Activated CD4-positive, alpha-beta T cell treated with anti-CD3 and anti-CD28 coated beads, Interleukin-2, amount 50 U/mL, for 16 hours (primary cell): ENCODE measurements at places on chromosomes 4 and X.

DNA sequence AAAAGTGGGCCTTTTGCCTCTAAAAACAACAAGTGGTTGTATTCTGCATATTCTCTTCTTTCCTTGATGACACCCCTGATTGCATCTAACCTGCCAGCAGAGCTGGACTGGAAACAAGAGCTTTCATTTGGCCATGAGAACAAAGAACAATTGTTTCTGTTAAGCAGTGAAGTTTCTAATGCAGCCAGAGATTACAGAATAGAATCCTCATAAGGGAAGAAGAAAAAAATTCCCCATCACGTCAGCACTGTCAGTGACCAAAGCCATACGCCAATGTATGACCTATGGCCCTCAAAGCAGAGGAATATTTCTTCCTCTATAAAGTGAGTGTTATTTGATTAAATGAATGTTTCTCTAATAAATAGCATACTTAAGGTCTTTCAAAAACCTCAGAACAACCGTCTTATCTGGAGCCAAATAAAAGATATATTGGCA is 529.1 kb upstream of the INTU start:
- DNase-seq, result no peak

GRCh38 chr4:37590016-37590415 is 96.2 kb downstream of the RELL1 start:
- DNase-seq, result no peak

- no peak for DNase-seq
These were observed 7.5 kb downstream of the APEX2 start for GRCh38 chrX:55007656-55008055.

DNA sequence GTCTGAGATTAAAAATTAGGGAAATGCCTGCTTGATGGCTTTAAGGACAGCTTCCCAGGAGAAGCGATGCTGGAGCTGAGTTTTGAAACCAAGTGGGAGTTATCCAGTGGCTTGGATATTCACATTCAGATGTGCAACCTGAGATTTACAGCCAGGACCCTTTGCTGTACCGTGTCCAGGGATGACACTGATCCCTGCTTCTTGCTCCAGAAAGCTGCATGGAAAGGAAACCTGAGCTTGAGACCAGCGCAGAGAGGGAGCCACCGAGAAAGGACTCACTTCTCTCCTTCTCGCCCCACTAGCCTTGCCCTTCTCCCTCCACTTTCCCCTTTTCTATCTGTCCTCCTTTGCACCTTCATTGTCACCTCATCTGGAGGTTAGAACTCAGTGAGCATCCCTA is 254.5 kb upstream of the PPARGC1A start:
- DNase-seq, result no peak

DNA sequence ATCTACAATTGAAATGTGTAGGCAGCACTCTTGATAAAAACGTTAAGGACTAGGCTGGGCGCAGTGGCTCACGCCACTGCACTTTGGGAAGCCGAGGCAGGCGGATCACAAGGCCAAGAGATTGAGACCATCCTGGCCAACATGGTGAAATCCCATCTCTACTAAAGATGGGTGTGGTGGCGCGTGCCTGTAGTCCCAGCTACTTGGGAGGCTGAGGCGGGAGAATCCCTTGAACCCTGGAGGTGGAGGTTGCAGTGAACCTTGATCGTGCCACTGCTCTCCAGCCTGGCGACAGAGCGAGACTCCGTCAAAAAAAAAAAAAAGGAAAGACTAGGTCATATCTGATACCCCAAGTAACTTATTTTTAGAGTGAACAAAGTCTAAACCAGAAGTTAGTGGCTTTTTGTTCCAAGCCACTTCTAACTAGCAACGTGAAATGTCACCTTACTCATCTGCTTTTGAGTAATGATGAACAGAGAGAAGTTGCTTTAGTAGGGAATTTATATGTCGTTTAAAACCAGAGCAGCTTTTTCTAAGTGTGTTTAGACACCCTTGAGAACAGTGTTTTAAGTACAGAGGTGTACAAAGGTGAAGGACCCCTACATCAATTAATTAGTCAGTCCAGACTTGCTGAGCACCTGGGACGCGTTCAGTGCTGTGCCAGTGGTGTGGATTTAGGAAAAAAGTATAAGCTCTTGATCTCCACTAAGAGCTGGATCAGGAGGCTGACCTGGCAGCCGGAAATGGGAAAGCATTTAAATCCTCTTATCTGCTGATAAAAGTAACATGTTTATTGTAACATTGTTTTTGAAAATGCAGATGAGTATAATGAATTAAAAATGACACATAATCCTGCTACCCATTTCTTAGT is 23.5 kb downstream of the SPRY1 start:
- peak; percentile 27 for DNase-seq

DNA sequence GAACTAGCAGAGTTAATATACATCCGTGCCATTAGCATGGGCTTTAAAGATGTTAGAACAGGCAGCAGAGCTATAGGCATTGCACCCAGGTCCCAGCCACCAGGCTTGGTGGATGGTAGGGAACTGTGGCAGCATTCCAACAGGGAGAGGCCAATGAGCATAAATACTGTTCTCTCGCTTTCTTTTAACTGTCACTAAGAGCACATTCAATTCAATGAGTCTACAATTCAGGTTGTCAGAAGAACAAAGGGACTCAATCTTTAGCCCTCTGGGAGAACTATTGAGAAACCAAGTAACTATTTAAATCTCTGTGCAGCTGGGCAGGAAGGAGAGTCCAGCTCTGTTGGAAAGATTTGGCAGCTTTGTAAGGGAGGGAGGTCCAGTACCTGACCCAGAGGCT is 165.6 kb downstream of the CHIC1 start:
- DNase-seq, result no peak

DNA sequence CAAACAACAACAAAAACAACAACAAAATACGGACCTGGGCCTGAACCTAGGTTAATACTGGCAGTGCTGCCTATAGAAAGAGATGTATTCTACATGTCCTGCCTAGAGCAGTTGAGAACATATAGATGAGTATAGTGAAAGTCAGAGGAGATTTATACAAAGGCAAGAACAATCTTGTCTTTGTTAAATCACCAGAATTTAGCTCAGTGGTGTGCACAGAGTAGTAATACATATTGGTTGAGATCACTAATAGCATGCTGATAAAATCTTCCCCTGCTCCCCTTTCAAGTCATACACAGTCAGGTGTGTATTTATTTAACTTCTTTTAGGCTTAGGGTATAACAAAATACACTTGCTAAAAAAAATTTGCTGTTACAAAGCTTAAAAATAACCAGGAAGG is 247.8 kb downstream of the ADGRL3 start:
- no peak for DNase-seq

- no peak for DNase-seq
These were observed 35.9 kb downstream of the C4orf50 start for GRCh38 chr4:5982156-5982973.

DNA sequence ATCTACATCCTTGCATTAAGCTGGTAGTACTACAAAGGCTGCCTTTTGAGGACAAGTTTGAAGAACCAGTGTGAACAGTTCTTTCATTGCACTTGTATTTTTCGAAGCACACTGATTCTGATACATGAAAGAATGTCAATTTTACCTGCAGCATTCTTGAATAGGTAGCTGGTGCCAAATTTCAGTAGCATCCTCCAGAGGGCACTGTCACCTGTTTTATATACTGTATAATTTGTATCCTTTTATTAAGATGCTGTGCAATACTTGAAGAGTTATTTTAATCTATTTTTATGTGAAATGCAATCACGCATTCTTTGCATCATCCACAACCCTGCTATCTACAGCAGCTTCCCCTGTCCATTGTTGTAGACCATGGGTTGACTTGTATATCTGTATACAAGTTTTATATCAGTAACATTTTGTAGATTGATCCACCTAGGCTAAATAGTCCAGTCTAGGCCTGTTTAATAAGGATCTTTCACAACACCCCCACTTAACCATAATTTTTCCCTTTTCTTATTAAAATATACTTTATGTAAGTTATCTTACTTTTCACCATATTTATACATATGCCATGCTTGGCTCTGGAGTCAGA is 325.7 kb downstream of the PCDH7 start:
- no peak for DNase-seq

- no peak for DNase-seq
These were observed 11.1 kb upstream of the GPM6A start for GRCh38 chr4:175823015-175823742.

DNA sequence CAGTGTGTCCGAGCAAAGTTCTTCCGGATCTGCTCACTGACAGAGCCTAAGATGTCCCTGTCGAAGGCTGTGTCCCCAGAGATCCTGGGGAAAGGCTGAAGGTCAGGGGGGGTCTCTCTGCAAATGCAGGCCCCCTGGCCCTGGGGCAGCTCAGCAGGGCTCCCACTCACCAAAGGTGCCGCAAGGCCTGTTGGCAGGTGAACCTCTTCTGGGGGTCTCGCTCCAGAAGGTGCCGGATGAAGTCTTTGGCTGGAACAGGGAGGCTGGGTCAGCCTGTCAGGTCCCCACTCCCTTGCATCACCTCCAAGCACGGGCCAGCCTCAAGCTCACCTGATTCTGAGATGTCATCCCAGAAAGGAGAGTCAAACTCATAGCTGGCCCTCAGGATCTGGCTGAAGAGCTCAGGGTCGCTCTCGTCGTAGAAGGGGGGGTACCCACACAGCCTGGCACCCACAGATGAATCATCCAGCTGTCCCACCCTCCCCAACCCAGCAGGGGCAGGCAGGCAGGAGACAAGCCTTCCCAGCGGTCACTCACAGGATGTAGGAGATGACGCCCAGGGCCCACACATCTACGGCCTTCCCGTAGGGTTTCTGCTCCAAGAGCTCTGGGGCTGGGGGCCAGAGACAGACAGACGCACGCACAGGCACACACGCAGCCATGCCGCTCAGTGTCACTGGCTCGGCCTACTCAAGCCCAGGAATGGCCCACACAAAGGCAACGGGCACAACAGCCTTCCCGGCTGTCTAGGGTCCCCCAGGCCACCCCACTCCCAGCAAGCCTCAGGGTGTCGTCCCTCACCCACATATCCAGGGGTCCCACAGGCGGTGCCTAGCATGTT is 2.6 kb downstream of the PNCK start:
- no peak for DNase-seq

- DNase-seq, result no peak
These were observed 6.4 kb upstream of the PHEX start for GRCh38 chrX:22025751-22026150.

DNA sequence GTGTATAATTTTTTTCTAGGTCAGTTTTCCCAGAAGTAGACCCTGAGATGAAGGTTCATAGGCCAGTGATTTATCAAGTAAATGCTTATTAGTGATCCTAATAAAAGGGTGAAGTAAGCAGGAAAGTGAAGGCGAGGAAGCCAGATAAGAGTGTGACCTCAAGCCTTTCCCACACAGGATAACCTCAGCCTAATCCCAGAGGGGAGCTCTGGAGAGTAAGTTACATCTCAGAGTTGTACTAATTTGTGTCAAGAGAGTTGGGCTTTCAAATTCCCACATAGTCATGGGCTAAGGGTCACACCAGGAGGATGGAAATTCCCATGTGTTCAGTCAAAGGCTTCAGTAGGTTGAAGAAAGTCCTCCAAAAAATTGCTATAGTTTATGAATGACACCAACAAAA is 191.4 kb downstream of the ADGRA3 start:
- no peak for DNase-seq

DNA sequence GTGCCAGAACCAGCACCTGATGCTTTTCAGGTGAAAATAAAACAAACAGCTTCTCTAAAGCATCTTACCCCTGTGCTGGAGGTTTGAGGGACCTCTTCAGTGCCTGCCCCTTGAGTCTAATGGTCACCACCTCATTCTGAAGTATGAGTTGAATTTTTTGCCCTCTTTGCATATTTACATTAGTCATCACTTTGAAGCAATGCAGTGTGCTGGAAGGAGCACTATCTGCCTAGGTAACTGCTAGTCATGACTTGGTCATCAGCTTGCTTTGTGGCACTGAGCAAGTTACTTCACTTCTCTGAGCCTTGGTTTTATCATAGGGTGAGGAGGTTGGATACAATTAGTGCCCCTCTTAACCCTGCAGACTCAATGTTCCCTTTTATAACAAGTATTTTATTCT is 44.9 kb downstream of the SPATA18 start:
- no peak for DNase-seq

- DNase-seq, result peak; percentile 42
These were observed 900 bp downstream of the TRO start for GRCh38 chrX:54921427-54922021.

DNA sequence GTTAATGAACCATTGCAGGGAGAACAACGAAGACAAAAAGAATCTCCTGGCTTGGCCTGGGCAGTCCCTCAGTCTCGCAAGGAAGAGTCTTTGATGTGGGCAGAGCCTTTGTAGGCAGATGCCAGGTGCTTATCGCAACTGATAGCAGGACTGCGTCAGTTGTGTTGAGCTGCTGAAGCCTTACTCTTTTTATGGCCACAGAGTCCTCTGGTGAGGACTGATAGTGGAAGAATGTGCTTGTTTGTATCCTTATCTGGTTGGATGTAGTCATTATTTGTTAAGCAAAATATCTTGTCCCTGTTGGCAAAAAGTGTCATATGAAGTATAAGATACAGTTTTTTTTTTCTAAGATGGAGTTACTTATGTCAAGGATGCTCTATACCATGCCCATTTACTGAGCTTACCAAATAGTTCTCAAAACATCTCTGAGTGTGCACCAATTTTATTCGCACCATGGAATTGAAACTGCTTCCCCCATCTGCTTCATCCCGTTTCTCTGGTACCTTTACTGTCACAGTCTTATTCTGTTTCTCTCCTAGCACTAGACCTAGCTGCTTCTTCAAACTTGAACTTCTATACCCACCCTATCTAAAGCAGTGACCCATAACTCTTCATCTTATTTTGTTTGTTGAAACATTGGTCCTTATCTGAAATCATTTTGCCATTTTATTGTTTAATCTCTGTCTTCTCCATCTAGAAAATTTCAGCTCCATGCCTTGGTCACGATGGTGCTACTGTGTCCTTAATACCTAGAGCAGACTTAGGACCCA is 47.0 kb upstream of the SPRY1 start:
- DNase-seq, result no peak

- DNase-seq, result no peak
These were observed 45.0 kb upstream of the CPLX1 start for GRCh38 chr4:870951-871350.

DNA sequence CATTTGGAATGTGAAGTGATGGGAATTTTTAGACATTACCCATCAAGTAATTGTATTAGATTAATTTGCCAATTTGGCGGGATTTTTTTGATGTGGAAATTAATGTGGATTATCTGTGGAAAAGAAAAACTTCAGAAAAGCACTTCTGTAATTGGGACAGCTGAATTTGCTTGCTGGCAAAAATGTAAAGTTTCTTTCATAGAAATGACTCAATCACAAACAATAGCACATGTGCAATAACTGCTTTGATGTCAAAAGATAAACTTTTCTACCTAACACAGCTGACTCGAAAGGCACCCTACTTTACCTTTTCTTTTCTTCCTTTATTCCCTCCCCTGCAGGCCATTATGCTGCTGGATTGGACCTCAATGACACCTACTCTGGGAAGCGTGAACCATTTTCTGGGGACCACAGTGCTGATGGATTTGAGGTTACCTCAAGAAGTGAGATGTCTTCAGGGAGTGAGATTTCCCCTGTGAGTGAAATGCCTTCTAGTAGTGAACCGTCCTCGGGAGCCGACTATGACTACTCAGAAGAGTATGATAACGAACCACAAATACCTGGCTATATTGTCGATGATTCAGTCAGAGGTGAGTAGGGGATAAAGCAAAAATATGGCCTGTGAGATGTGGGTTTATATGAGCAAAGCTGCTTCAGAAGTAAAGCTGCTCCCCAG is 1.4 kb downstream of the AREG start:
- no peak for DNase-seq
